Anterior cingulate cortex (tissue), 58 donors: ENCODE measurements at places on chromosomes 5 and 9.

DNA sequence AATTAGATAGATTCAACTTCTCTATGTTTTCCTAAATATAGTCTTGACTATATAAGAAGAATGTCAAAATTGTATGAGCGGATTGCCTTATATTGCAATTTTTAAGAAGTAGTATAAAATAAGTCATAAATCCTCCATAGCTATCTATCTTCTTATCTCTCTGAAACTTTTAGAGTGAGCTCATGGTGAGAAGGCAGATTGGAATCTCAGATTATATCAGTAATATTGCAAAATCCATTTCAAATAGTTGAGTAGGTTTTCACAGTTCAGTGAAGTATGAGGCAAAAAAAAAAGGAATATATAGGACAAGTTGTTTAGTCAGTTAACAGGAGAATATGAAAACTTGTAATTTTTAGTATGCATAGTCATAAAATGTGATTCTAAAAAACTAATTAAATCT, 156.4 kb downstream of the FAM174A start:
- no peak for DNase-seq

- DNase-seq: no peak
Observed at GRCh38 chr5:180341595-180341994, 11.5 kb downstream of the GFPT2 start.

DNA sequence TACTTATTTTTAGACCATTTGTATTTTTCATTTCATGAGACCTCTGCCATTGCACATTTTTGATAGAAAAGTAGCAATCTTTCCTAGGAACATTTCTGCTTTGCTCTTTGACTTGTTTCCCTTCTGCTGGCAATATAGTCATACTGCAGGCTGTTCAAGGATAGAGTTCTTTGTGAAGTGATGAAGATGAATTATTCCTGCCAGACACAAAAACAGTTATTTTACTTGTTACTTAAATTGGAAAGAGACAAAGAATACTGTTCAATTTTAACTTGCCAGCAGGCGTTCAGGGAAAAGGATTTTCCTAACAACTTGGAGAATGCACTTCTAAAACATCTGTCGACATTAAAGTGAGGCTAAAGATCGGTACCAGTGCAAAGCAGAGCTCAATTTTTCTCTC, 251.7 kb upstream of the ACTBL2 start:
- DNase-seq: no peak

DNA sequence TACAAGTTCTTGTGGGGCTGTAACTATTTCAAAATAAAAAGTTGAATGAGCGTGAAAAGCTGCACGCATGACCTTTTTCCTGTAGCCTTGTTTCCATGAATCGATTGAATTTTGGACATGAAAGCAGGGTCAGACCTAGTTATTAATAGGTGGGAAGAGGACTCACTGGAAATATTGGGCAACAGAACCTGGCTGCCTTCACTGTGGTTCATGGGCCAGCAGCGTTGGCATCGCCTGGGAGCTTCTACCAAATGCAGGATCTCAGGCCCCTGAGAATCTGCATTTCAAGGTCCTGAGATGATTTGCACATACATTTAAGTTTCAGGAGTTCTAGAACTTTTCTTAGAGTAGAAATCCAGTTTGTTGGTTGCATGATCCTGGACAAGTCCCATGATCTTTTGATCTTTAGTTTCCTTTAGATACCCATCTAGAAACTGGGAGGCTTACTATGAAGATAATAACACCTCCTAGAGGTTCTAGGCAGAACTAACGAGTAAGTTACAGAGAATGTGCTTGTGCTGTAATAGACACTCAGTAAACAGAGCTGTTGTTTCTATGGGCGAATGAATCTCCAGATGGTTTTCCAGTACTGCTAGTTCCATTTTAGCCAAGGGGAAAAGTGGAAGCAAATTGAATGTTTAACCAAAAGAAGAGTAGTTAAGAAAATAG, 12.4 kb downstream of the ANKRD33B start:
- no peak for DNase-seq

DNA sequence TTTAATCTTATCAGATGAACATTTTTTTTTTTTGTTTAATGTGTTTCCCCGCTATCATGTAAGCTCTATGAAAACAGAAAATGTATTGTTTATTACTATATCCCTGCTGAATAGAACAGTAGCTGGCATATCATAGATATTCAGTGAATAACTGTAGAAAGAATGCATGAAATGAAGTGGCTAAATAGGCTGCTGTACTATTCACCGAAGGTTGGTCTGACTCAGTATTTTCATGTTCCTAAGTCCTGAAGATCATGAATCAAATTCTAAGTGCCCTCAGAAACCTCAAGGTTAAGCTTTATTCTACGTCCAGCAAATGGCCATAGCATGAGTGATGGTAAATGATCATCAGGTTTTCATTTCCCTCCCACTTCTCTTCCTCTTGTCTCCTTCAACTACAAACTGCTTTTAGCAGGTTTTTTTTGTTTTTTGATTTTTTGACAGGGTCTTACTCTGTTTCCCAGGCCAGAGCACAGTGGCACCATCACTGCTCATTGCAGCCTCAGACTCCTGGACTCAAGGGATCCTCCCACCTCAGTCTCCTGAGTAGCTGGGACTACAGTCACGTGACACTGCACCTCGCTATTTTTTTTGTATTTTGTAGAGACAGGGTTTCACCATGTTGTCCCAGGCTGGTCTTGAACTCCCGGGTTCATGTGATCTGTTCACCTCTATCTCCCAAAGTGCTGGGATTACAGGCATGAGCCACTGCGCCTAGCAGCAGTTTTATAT, 19.1 kb upstream of the ZFAND5 start:
- DNase-seq: no peak

DNA sequence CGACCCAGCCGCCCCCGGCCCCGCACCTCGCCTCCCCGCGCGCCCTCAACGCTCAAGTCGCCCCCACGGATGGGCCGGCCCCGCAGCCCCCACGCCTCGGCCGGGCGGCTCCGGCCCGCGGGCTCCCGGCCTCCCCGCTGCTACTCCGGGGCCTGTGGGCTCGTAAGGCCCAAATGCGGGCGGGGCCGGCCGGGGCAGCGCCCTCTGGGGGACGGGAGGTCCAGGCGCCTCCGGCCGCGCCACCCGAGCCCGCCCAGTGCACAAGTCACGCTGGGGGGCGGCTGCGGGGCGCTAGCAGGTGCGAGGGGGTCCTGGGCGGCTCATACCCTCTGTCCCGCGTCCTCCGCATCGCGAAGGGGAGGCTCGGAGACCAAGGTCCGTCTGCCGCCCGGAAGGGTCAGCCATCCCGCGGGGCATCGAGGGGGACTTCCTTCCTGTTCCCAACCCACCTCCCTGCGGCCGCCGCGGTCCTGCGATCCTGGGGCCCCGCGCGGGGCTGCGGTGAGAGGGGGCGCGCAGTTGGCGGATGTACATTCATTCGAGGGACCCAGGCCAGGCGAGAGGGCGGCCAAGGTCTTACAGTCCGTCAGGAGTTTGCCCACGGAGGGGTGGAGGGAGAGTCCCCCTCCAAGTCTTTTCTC, at the start of gene CIZ1:
CIZ1 (minus strand) TSS at position 167 of the 641 bp plus-strand sequence. CDS start 715 bp downstream, outside the sequence.
- DNase-seq: peak; percentile 78

DNA sequence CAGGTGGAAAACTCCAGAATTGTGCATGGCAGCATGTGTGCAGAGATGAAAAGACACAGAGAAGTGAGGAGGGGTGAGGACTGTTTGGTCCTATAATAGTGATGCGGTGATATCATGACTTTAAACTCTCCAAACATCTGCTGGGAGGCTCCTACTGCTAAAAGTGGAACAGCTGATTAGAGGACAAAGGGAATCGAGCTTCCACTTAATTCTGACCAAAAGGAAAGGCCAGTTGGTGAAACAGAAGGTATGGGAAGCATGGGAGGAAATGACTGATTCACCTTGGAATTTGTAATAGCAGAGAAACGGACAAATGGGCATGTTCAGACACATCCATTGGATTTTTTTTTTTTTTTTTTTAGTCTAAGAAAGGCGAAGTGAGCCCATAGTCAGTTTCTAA, 67.5 kb upstream of the MAMDC2 start:
- no peak for DNase-seq

GRCh38 chr5:179275941-179276837, 69.1 kb downstream of the ADAMTS2 start:
- no peak for DNase-seq

GRCh38 chr5:59275510-59276324, 617.8 kb downstream of the PDE4D start:
- DNase-seq: no peak

DNA sequence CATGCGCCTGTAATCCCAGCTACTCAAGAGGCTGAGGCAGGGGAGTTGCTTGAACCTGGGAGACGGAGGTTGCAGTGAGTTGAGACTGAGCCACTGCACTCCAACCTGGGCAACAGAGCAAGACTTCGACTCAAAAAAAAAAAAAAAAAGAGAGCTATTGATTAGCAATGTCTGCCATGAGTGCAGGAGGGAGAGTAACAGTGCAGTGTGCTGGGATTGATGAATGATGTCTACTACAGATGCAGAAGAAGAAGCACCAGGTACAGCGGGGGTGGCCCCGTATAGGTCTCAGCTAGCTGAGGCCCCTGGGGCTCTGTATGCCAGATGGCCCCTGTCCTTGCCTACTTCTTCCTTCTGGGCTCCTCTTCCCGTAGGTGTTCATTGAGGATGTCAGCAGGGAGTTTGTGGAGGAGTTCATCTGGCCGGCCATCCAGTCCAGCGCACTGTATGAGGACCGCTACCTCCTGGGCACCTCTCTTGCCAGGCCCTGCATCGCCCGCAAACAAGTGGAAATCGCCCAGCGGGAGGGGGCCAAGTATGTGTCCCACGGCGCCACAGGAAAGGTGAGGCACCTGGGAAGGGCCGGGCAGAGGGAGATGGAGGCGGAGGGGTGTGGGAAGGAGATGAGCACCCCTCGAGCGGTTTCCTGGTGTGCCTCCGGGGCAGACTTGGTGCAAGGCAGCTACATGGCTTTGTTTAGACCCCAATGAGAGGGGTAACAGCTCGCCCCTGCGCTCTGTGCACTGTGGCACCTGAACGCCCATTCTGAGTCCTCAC, 13.5 kb downstream of the ASS1 start:
- no peak for DNase-seq

- DNase-seq: no peak
Observed at GRCh38 chr9:108283696-108284095, 572.1 kb downstream of the ACTL7B start.
